ENCODE measurements at places on chromosomes 11 and 22.

DNA sequence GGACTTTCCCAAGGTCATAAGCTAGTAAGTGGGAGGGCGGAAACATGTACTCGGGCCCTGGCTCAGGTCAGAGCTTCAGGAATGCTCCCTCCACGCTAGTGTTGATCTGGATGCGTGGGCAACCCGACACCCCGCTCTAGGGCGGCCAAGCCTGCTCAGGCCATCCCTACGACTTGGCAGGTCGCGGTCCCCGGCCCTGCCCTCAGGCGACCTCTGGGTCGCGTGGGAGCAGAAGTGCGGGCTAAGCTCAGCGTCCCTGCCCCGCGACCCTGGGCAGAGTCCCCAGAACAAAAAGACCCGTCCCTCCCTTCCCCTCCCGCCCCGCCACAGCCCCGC, 781 bp upstream of the TEF start:
- no peak for DNase-seq

DNA sequence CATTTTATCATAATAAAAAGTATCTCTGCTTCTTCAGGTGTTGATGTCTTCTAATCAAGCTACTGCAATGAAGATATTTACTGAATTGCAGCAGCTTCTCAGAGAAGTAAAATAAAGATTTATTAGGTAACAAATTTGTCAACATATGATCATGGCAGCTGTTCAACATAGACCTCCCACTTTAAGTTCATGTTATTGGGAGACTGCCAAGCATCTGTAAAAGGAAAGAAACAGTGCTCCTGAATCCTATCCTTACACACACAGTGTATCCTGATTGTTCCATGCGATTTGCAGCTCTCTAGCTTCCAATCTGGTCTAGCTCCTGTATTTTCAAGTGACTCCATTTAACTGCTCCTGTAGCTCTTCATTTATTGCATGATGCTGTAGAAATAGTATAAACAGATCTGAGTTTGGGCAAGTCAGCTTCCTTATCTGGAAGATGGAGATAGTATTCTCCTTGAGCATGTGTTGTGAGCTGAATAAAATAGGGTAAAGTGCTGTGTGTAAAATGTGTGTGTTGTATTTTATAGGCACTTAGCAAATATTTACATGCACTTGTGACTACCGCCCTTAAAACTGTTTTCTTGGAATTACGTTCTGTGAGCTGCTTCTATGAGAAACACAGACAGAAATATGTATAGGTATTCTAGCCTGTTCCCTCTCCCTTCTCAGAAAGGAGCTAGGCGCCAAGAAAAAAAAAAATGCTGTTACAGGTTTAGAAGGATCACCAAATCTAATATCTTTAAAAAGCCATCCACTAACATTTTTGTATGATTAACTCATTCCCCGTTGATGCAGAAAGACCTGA, 290.6 kb downstream of the JRKL start:
- no peak for DNase-seq

- no peak for DNase-seq
These were observed 7.2 kb upstream of the BID start for GRCh38 chr22:17781319-17782031.

DNA sequence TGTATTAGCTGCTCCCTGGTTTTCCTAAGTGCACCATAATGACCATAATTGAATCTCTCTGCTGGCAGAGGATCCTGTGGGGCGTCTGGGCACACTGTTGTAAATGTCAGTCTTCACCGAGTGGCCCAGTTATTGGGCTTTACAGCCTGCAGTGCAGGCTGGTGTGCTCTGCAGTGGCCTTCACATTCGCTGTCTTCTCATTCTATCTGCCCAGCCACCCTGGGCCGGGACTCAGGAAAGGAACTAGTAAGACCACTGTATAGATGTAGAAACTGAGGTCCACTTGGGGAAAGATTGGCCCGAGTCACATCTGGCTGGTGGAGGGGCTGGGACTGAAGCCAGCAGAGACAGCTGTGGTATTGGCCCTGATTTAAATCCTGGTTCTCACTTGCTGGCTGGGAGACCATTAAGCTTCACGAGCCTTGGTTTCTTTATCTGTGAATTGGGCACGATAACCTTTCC, 49.3 kb downstream of the TSPAN18 start:
- no peak for DNase-seq

GRCh38 chr11:65649656-65650546, 12.0 kb downstream of the SIPA1 start:
- DNase-seq = no peak

- DNase-seq = no peak
These were observed 1.9 kb downstream of the CNGA4 start for GRCh38 chr11:6240781-6241180.

DNA sequence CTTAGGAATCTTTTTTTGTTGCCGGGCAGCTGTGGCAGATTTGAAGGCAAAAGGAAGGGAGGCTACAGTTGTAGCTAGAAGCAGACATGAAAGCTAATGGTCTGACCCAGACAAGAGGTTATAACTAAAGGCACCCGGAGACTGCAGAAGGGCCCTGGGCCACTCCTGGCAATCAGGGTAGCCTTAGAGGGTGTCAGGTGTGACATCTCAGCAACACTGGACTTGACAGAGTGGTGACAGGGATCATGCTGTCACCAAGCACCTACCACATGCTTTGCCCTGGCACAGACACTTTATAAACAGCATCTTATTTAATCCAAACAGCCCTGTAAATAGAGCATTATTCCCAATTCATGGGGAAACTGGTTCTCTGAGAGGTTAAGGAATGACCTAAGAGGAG, 25.7 kb downstream of the TUB start:
- no peak for DNase-seq
